Right ventricle myocardium inferior (tissue), 1 donor: ENCODE measurements at places on chromosomes 11 and 22. TPM values are rescaled to one million over a fixed set of nuclear protein-coding genes. Genes with fewer than 3 reads are reported as not detected.

Gene EIF4G2
- total RNA-seq: 752 TPM

Gene HOATZ
- not detected for total RNA-seq

Gene OR51A7
- total RNA-seq: not detected

Gene CASP5
- not detected for total RNA-seq

Gene CBLIF
- total RNA-seq: not detected

Gene RASL10A
- 1.1 TPM for total RNA-seq

Gene SREBF2
- 75.5 TPM for total RNA-seq

Gene XBP1
- total RNA-seq: 71.8 TPM

Gene NRGN
- 6.4 TPM for total RNA-seq

Gene OR52E8
- total RNA-seq: not detected

Gene ANO9
- 0.41 TPM for total RNA-seq

Gene CECR2
- total RNA-seq: 6.4 TPM

Gene MMP13
- total RNA-seq: not detected

Gene KIRREL3
- 0.24 TPM for total RNA-seq

Gene B3GAT1
- 0.16 TPM for total RNA-seq

Gene CEP126
- total RNA-seq: 1.1 TPM

Gene RASSF10
- total RNA-seq: 0.19 TPM

Gene MYOD1
- total RNA-seq: 0.27 TPM

Gene POTEH
- not detected for total RNA-seq

Gene SLC3A2
- total RNA-seq: 39.7 TPM

Gene KRTAP5-8
- not detected for total RNA-seq

Gene TNNT3
- 36.3 TPM for total RNA-seq

Gene MYRF
- 0.30 TPM for total RNA-seq

Gene MMP10
- not detected for total RNA-seq

Gene OOSP4B
- not detected for total RNA-seq

Gene PLA2G3
- total RNA-seq: not detected
